ENCODE measurements at places on chromosomes 2 and 18. TPM values are rescaled to one million over a fixed set of nuclear protein-coding genes. Genes with fewer than 3 reads are reported as not detected.

DCC gene
- total RNA-seq: not detected

CD8B2 gene
- not detected for total RNA-seq

SEPTIN10 gene
- total RNA-seq: 43.1 TPM

TMEM178A gene
- total RNA-seq: 0.08 TPM

ADAM23 gene
- 9.3 TPM for total RNA-seq

GCG gene
- total RNA-seq: not detected

SKOR2 gene
- not detected for total RNA-seq

VWA3B gene
- total RNA-seq: not detected

ERBB4 gene
- total RNA-seq: not detected

BIN1 gene
- 30.7 TPM for total RNA-seq

SGPP2 gene
- 0.56 TPM for total RNA-seq
